Fibroblast of upper back skin (primary cell): ENCODE measurements at places on chromosomes 12 and 14.

DNA sequence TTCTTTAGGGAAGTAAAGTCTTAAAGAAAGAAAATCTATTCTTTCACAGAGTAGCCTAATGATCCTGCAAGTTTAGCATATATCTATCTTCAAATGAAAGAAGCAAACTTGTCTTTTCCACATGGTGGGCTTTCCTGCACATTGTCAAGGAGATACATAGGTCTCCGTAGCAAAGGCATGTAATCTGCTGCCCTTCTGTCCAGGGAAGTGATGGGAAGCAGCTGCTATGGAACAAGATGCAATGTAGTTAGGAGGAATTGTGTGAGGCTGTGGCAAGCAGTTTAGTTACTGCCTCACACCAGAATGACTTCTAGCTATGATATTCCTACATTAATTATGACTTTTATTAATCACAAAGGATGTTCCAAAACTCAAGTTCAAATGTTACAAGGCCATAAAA, 174.4 kb downstream of the PDZRN4 start:
- no peak for DNase-seq

DNA sequence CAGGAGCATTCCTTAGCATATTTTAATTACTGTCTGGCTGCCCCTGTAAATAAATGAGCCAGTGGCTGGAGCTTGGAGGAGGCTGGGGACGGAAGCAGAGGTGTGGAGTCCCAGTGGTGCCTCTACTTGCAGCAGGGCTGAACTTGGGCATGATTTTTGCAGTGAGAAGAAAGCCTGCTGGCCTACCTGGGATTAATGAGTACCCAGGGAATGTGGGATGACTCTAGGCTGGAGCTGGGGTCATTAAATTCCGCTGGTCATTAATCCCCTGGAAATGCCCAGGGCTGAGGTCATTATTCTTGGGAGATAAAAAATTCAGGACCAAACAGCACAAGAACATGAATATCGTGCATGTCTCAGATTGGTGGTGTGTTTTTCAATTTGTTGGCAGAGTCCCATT, 753.3 kb downstream of the VRK1 start:
- DNase-seq: no peak

- DNase-seq: no peak
Observed at GRCh38 chr12:109711596-109712461, 1.8 kb upstream of the FAM222A start.

- DNase-seq: no peak
Observed at GRCh38 chr12:92601176-92601575, 101.6 kb upstream of the PLEKHG7 start.

DNA sequence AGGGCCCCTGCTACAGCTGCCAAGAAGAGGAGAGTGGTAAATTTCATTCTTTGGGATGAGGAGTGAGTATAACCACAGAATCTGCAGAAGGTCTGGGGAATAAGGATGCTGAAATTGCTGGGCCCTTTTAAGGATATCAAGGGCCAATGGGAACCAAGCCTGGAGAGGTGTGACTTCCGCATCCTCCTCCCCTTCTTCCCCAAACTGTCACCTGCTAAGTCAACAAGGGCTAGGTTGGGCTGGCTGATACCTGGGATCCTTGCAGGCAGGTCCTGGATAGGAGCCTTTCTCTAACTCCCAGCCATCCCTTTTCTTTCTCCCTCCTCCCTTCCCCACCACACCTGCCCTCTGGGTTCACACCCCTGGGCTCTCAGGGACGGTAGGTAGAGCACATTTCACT, at the start of gene LACRT:
LACRT (minus strand) TSS at position 101 of the 400 bp plus-strand sequence; CDS start at position 47, 54 bp downstream.
- DNase-seq: no peak

GRCh38 chr12:32183650-32184049, 77.0 kb downstream of the BICD1 start:
- DNase-seq: peak; percentile 28

GRCh38 chr12:11654338-11654737, 4.9 kb downstream of the ETV6 start:
- DNase-seq: no peak

- DNase-seq: no peak
Observed at GRCh38 chr12:50279501-50279900, 3.8 kb downstream of the LIMA1 start.

DNA sequence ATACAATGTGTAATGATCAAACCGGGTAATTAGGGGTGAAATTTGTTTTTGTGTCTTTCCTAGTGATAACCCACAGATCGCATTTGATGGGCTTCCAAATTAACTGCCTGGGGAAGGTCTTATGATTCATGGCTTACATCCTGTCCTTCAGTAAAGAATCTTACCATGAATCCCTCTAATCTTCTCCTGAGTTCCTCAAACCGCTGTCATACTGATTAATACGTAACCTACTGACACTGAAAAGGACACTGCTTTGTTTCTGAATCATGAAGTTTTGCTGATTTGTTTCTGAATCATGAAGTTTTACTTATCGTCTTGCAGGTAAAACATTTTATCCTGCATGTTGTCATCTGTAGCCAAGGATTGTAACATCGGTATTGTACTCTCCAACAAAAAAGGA, 52.0 kb upstream of the CRY1 start:
- peak; percentile 39 for DNase-seq

- DNase-seq: peak; percentile 60
Observed at GRCh38 chr14:54338696-54339317, 58.0 kb upstream of the CDKN3 start.

DNA sequence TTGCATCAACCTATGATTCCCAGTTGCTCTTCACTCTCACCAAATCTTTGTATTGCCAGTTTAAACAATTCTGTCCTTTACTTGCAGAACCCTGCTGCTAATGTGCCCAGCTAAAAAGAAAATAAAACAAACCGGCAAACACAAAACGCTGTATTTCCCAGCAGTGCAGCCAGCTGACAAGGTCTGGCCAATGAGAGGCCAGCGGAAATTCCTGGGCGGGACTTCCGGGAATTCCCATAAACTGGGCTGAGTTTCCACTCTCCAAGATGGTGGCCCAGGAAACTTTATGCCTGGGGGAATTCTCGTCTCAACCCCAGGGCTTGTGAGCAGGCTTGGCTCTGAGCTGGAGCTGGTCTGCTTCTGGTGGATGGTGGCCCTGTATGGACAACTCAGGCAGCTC, 807.3 kb upstream of the TMEM132C start:
- no peak for DNase-seq
